Suprapubic skin (tissue), 4 donors: ENCODE measurements at places on chromosomes 3 and 15. TPM values are rescaled to one million over a fixed set of nuclear protein-coding genes. Genes with fewer than 3 reads are reported as not detected.

The AADACL2 gene
- total RNA-seq: 23.9 TPM

- no peak for DNase-seq
These were observed 61.0 kb upstream of the RYK start for GRCh38 chr3:134311693-134312071.

DNA sequence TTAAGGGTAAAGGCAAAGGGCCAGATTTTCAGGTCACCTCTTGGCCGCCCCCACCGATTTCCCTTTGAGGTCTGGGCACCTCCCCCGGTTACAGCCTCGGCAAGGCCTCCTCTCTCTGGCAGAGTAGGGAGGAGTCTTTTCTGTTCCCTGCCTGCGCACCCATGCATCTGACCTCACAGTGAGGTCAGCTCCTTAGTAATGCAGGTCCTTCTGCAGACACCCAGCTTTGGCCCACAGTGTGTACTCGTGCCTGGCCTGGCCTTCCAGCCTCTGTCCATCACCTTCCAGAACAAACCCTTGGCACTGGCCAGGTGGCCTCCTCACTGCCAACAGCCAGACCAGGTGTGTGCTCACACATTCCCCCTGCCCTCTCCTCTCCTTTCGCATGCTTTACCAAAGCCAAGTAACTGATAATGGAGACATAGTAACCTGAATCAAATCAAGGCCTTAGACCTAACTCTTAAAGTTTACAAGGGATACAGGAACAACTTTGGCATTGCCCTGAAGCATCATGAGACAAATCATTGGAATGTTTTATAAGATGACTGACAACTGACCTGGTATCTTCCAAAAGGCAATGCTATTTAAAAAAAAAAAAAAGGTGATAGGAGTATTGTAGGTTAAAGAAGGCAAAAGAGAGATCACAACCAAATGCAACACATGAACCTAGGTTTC is 61.3 kb downstream of the CORO2B start:
- no peak for DNase-seq

DNA sequence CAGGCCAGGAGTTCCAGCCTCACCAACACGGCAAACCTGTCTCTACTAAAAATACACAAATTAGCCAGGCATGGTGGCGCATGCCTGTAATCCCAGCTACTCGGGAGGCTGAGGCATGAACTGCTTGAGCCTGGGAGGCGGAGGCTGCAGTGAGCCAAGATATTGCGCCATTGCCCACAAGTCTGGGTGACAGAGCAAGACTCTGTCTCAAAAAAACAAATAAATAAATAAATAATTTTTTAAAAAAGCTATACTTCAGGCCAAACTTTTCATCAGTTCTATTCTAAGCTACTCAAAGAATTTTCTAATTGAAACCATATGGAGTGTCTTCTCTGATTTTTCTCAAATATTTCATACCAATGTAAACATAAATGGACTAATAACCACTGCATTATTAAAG is 43.5 kb downstream of the PHC3 start:
- DNase-seq: no peak

GRCh38 chr15:96838081-96838480 is 507.6 kb downstream of the NR2F2 start:
- no peak for DNase-seq

GRCh38 chr3:108053067-108053466 is 37.8 kb downstream of the CD47 start:
- no peak for DNase-seq

DNA sequence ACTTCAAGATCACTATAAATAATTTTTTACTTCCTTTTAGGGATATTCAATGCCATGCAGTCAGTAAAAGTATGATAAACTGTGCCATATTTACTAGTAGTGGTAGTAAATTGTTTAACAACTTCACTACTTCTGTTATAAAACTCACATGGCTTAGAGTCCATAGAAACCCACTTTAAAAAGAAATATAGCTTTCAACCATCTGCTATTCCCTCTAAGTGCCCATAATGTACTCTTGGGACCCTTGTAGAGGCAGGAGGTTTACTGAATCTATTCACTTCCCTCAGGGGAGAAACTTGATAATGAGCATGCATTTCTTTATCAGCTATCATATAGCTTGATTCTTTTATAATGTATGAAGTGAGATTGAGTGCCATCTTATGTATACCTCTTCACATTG is 1448.4 kb upstream of the ALCAM start:
- DNase-seq: no peak
